ENCODE measurements at places on chromosomes 6 and 20.

- no peak for DNase-seq
Observed at GRCh38 chr20:2599288-2600006, 53.0 kb upstream of the NOP56 start.

DNA sequence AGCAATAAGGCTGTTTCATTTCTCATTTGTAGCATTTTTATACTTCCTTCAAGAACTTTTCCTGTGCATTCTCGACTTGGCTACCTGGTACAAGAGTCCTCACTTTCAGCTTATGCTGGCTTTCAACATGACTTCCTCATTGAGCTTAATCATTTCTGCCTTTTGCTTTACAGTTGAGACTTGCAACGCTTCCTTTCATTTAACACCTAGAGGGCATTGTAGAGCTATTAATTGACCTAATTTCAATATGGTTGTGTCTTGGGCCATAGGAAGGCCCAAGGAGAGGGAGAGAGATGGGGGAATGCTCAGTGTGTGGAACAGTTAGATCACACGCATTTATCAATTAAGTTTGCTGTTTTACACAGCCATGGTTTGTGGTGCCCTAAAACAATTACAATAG lies 37.2 kb downstream of the SLC22A2 start:
- no peak for DNase-seq

DNA sequence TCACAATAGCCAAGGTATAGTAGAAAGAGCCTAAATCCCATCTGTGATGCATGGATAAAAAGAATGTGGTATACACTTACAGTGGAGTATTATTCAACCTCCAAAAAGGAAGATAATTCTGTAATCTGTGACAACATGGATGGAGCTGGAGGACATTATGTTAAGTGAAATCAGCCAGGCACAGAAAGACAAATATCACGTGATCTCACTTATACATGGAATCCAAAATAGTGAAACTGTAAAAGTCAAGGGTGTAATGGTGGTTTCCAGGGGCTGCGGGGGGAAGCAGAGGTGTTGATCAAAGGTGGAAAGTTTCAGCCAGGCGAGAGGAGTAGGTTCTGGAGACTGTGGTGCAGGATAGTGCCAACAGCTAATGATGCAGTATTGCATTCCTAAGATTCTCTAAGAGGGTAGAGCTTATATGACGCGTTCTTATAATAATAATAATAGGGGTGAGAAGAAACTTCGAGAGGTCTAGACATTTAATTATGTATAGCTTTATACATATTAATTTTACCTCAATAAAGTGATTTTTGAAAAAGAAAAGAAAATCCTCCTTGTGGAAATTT lies 246.1 kb downstream of the FOXA2 start:
- DNase-seq: no peak

GRCh38 chr6:107101686-107102413 lies 13.5 kb downstream of the BEND3 start:
- DNase-seq: no peak

- no peak for DNase-seq
Observed at GRCh38 chr6:101550451-101550850, 156.9 kb downstream of the GRIK2 start.

- no peak for DNase-seq
Observed at GRCh38 chr6:37257320-37257633, 295 bp upstream of the TBC1D22B start.

GRCh38 chr6:45254253-45254652 lies 73.9 kb upstream of the RUNX2 start:
- DNase-seq: no peak

DNA sequence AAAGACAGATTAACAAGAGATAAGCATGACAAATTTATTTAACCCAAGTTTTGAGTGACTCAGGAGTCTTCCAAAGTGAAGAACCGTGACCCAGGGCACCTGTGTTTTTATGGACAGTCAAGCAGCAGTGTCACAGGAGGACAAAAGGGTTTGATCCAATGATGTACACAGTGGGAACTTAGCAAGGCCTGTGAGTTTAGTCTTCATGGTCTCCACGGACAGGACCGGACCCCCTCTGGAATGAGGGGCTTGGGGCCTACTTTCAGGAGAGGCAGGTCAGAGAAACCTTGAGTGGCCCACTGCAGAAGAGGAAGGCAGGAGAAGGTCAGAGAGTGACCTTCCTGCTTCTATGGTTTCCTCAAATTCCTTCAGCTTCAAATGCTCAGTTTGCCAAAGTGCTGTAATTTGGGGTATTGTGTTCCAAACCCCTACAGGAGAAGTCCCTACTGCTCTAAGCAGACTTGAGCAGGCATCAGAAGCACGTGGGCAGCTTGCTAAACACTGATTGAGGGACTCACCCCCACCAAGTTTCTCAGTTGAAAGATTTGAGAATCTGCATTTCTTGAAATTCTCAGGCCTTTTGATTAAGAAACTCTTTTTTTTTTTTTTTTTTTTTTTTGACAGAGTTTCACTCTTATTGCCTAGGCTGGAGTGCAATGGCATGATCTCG lies 26.4 kb upstream of the ZMYND8 start:
- DNase-seq: no peak

DNA sequence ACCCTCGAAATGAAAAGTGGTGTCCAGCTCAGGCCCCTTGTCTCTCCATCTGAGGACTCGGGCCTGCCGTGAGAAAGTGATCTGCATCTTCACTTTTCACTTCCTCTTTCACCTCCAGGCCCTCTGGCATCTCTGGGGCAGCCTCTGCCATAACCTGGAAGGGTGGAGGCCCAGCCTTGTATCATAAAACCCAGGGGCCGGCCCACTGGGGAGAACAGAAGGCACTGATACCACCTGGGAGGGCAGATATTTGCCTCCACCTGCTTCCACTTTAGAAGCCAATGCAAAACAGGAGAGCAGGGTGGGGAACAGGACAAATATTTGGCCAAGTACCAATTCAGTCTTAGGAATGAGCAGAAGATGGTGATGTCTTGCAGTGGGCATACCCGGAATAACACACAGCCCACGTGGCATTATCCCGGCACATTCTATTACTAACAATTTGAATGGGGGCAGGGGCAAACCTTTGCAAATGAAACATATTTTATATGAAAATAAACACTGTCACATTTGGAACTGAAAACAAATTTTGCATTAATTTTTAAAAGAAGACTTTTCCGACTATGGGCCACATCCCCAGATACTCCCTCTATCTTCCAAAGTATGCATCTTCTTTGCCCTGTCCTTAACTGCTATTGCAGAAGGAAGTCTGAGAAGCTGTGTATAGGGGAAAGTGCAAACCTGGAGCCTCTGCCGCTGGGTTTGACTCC lies 69.2 kb upstream of the TBC1D7 start:
- DNase-seq: peak; percentile 56

DNA sequence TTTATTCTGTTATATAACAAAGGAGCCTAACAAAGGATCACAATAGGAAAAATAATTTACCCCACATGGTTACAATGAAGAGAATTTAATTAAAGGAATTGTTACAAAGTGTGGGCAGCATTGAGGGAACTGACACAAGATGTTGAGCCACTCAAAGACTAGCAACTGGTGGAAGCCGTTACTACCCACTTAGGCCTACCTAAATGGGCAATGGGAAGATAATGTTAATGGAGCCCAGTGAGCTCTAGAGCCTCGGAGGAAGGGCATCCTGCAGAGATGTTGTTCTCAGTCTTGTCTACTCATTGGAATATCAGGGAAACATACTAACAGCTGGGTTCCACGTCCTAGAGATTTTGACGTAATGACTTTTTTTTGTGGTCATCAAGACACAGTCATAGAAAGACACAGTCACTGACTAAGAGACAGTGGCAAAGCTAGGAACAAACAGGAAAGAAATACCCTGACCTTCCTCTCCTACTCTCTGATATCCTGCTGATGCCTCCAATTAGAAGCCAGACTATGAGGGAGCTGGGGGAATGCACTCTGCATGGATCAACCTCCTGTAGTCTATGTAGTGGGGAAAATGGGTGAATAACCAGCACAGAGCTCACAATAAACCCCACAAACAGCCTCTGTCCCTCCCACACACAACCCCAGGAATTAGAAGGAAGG lies 523.8 kb upstream of the FLRT3 start:
- DNase-seq: no peak

- DNase-seq: no peak
Observed at GRCh38 chr6:75044846-75045245, 161.0 kb downstream of the COL12A1 start.

- DNase-seq: no peak
Observed at GRCh38 chr6:37429352-37429750, 3.7 kb upstream of the CMTR1 start.

DNA sequence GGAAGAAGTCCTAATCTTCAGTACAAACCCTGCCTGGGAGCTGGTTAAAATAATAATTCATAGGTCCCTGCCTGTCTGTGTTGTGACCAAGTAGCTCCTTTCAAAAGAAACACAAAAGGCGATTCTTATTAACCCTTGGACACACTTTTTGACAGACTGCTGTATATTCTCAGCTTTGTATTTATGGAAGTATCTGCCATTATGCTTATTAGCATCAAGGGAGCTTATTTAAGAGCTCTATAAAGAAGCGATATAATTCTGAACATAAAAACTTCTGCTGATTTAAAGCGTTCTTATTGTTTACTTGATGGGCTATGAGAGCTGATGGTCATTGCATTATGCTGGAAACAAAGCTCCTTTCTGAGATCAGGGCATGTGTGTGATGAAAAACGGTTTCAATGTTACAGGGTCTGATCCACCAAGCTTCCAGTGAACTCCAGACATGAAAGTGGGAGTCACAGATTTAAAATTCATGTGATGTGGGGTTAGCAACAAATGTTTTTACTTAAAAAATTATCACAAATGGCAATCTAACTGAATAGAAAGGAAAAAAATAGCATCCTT lies 181.8 kb upstream of the PDE10A start:
- no peak for DNase-seq
